ENCODE measurements at places on chromosomes 5 and 9.
A peak's percentile ranks its signal among the peaks of the same experiment; 100 is the strongest.

DNA sequence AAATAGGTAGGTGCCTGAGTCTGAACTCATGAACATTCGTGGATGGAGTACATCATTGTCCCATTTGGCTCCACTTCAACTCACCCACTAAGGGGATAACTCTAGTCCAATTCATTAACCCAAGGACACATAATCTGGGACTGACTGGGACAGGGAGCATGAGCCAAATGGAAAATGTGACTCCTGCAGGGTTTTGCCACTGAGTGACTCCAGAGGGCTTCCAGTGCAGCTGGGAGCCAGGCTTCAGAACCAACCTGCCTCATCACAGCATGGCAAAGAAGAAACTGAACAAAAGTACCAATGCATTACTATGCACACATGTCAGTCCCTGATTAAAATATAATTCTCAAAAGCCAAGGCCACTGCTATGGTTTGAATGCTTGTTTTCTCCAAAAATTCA, 159.7 kb upstream of the SNX2 start:
- no peak overlapping the region for H3K4me3 ChIP-seq
- H3K4me1 ChIP-seq = no peaks in the 10 kb centered on the region
- no peak for DNase-seq
- H3K27me3 ChIP-seq = no peaks in the 10 kb centered on the region
- H3K27ac ChIP-seq = no peak overlapping the region
- no peaks in the 10 kb centered on the region for H3K36me3 ChIP-seq

GRCh38 chr5:163580516-163580915, 75.1 kb downstream of the MAT2B start:
- DNase-seq = no peak
- H3K4me1 ChIP-seq = no peaks in the 10 kb centered on the region
- no peaks in the 10 kb centered on the region for H3K27me3 ChIP-seq
- no peak overlapping the region for H3K27ac ChIP-seq
- no peaks in the 10 kb centered on the region for H3K36me3 ChIP-seq
- H3K4me3 ChIP-seq = no peak overlapping the region

DNA sequence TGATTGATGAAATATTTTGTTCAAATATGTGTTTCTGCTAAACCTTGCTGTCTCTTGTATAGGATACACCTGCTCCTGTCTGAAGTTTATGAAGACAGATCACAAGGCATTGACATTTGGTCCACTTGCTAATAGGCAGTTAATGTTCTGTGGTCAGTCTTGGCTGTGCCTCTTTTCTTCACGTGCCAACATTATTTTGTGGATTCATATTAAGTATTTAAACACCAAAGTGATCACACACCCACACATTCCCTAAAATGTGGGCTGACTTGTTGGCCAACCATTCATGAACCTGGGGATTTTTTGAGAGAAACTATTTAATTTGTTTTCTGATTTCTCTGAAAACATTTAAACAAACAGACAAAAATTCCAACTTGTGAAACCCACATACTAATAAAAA, 33.7 kb downstream of the ZNF462 start:
- no peak for DNase-seq
- H3K4me3 ChIP-seq = no peak overlapping the region
- no peak overlapping the region for H3K27ac ChIP-seq

GRCh38 chr9:9002826-9003583, 1203.4 kb upstream of the DMAC1 start:
- no peaks in the 10 kb centered on the region for H3K36me3 ChIP-seq
- H3K27me3 ChIP-seq = no peaks in the 10 kb centered on the region
- H3K4me3 ChIP-seq = no peak overlapping the region
- DNase-seq = no peak
- H3K4me1 ChIP-seq = no peaks in the 10 kb centered on the region

DNA sequence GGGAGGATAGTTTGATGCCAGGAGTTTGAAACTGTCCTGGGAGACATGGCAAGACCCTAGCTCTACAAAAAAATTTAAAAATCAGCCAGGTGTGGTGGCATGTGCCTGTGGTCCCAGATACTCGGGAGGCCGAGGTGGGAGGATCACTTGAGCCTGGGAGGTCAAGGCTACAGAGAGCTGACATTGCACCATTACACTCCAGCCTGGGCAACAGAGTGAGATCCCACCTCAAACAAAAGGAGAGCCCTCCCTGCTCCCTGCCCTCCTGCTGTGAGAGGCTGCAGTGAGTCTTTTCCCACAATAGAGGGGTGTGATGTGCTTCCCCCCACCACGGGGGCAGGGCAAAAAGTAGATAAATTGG, 10.1 kb upstream of the CCDC187 start:
- DNase-seq = no peak
- H3K4me3 ChIP-seq = no peak overlapping the region
- no peak overlapping the region for H3K27ac ChIP-seq
- H3K36me3 ChIP-seq = no peaks in the 10 kb centered on the region

DNA sequence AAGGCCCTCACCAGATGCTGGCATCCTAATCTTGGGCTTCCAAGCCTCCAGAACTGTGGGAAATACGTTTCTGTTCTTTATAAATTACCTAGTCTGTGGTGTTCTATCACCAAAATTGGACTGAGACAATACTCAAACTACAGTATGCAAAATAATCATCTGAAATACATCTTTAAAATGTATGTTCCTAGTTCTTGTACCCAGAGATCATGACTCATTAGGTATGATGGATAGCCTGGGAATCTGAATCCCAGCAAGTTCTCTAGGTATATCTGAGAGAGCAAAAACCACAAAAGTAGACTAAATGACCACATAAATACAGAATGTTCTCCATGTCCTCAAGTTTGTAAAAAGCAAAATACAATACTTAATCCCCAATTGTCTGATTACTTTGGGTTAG, 166.3 kb downstream of the YIPF5 start:
- no peaks in the 10 kb centered on the region for H3K4me1 ChIP-seq
- H3K27ac ChIP-seq = no peak overlapping the region
- no peaks in the 10 kb centered on the region for H3K27me3 ChIP-seq
- no peak for DNase-seq
- H3K4me3 ChIP-seq = no peak overlapping the region

- H3K36me3 ChIP-seq = no peaks in the 10 kb centered on the region
- H3K4me1 ChIP-seq = no peaks in the 10 kb centered on the region
- no peak overlapping the region for H3K4me3 ChIP-seq
- H3K27ac ChIP-seq = no peak overlapping the region
These were observed 30.5 kb upstream of the MSH3 start for GRCh38 chr5:80623999-80624398.

GRCh38 chr5:23089286-23089685, 236.1 kb upstream of the CDH12 start:
- no peak for DNase-seq
- no peak overlapping the region for H3K4me3 ChIP-seq
- H3K27ac ChIP-seq = no peak overlapping the region
- no peaks in the 10 kb centered on the region for H3K27me3 ChIP-seq

GRCh38 chr9:89531766-89532165, 33.9 kb upstream of the SEMA4D start:
- H3K27me3 ChIP-seq = no peaks in the 10 kb centered on the region
- H3K27ac ChIP-seq = no peak overlapping the region
- DNase-seq = no peak
- H3K36me3 ChIP-seq = no peaks in the 10 kb centered on the region
- peaks cover 74% of the 10 kb centered on the region for H3K4me1 ChIP-seq
- no peak overlapping the region for H3K4me3 ChIP-seq

DNA sequence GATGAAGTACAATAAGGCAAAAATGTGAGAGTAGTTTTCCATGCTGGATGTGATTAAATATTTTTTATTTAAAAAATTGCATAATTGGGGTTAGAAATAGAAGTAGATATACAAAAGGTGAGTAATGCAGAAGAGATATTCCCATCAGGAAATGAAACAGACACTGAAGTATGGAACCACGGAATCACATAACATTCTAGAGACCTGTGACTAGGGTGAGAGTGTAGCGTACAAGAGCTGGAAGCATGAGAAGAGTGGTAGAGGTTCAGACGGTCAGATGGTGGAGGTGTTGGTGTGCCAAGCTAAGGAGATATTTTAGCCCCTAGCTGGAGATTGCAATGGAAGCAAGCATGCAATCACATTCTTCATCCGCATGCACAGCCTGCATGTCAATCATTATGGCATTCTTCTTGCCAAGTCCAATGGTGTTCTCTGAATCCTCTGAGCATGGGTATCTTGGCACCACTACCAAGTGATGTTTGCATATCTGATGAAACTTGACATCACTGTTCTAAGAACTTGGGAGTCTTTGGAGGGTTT, 587.8 kb downstream of the PSAT1 start:
- H3K27ac ChIP-seq = no peak overlapping the region
- H3K27me3 ChIP-seq = no peaks in the 10 kb centered on the region
- no peak overlapping the region for H3K4me3 ChIP-seq
- DNase-seq = no peak
- no peaks in the 10 kb centered on the region for H3K36me3 ChIP-seq
- H3K4me1 ChIP-seq = no peaks in the 10 kb centered on the region

- no peaks in the 10 kb centered on the region for H3K36me3 ChIP-seq
- H3K27ac ChIP-seq = no peak overlapping the region
- peaks cover 11% of the 10 kb centered on the region for H3K4me1 ChIP-seq
- H3K4me3 ChIP-seq = no peak overlapping the region
- H3K27me3 ChIP-seq = peaks cover 20% of the 10 kb centered on the region
- peak; percentile 9 for DNase-seq
These were observed 2.7 kb upstream of the APBA1 start for GRCh38 chr9:69674716-69675438.

DNA sequence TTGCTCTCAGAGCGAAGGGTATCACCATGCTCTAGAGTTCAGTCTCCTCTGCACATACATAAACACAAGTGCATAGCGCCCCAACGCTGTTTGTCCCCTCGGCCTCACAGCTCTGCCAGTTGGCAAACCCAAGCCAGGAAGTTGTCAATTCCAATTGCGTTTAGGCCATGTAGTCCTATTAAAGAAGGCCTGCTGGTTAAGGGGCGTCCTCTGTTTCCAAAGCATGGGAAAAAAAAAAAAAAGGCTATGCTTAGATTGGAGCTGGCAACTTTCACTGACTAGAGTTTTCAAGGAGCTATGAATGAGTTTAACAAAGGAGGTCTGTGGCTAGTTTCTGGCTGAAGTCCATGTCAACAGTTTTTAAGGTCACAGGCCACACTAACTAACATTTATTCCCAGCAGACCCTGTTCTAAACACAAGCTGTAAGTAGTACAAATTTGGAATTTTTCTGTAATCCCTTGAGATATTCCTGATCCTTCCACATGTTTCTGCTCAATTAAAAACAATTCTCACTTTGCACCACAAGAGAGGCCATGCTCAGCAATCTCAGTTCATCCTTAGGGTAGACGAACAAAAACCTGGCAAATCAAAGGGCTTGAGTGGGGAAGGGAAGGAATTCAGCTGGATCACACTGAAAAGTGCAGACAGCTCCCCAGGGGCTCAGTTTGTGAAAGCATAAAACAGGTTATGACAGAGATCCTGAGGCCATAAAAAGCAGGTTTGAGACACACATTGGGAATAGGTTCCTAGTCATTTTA, 187.7 kb downstream of the DENND1A start:
- no peak for DNase-seq
- H3K27ac ChIP-seq = no peak overlapping the region
- H3K27me3 ChIP-seq = no peaks in the 10 kb centered on the region
- H3K4me1 ChIP-seq = no peaks in the 10 kb centered on the region
- no peak overlapping the region for H3K4me3 ChIP-seq

Data from CD4-positive, CD25-positive, alpha-beta regulatory T cell (primary cell).